Mesothelial cell of epicardium (in vitro differentiated cells): ENCODE measurements at places on chromosomes 3 and 15.

- no peak for DNase-seq
Measured at GRCh38 chr3:176590722-176591121, 606.6 kb downstream of the TBL1XR1 start.

DNA sequence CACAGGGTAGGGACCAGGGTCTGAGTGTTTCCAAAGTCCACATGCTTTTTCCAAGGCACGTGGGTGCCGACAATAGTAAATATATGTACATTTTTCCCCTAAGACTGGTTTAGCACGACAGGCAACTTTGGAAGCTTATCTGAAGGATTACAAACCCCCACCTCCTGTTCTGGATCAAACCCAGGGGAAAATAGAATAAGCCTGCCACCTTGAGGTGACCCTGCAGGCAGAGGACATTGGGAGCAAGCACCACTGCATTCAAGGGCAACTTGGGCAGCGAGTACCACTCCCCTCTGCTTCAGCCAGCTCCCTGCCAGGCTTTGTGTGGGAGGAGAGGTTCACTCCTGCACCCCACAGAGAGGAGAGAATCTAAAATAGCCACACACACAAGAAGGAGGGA lies 44.8 kb downstream of the KBTBD12 start:
- no peak for DNase-seq

DNA sequence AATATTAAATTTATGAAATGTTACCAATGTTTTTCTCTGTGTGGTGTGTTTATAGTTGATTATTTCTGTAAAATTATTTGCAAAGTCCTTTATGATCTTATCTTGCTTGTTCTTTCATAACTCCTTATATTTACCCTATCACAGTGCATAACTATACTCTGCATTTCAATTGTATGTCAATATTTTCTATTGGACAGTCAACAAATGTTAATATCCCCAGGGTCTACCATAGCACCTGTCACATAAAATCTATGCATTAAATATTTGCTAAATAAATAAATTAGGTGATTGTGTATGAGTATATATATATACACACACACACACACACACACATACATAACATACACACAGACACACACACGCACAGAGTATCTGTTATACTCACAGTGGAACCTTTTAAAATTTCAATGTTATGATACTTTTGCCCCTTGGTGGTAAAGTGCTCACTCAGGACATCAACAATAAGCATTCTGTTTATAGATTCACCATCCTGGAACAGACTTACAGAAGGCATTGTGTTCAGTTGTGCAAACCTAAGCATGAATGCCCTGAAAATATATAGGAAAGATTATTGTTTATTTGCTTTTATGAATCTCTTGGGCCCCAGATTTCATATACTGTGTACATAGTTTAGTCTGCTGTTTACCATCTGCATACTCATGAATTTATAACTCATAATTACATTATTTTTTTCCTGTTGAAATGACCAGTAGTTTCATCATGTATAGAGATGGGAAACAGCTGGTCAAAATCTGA lies 443.7 kb downstream of the EPHA6 start:
- no peak for DNase-seq

DNA sequence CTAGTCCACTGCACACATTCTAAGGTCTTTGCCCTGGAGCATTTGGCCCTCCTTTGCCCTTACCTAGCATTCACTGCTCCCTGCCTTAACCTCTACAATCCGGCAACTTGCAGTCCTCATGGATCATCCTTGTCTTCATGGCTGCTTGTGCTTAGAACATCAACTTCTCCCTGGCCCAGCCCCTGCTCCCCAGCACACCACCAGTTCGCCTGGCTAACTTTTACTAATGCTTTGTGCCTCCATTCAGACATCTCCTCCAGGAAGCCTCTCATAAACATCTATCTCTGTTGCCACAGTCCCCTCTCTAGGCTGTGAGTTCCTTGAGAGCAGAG lies 57.1 kb downstream of the AAGAB start:
- DNase-seq = no peak

GRCh38 chr3:157436583-157437291 lies at the start of gene PTX3:
PTX3 (plus strand) TSS chr3:157436850; CDS start chr3:157436934, 84 bp downstream.
- no peak for DNase-seq

DNA sequence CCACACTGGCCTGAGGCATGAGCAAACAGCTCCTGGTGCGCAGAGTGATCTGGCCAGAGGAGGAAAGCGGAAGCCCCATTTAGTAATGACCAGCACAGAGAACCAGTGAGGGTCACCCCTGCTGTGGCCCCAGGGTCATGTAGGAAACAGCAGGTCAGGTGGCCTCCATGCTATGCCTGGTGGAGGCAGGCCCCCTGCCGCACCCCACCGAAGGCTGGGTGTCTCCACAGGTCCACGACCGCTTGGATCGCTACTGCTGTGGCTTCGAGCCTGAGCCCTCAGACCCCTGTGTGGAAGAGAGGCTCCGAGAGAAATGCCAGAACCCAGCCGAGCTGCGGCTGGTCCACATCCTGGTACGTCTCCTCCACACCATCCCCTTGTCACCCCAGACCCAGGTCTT lies 52.6 kb downstream of the POMGNT2 start:
- no peak for DNase-seq

DNA sequence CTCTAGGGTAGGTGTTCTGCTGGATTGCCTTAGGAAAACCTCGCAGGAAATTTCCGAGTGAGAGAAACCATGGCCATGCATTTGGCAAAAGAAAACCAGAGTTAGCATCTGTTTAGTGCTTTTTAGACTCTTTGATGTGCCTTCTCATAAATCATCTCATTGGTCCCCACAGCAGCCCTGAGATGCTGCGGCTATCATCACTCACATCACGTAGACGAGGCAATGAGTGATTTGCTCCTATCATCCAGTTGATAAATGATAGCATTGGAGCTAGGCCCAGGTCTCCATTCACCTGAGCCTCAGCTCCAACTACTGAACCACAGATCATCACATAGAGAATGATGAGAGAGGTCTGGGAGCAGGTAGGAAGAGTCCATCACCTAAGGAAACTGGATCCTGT lies 111.1 kb downstream of the PDCD6IP start:
- no peak for DNase-seq

GRCh38 chr15:91235376-91235775 lies 135.3 kb downstream of the SV2B start:
- no peak for DNase-seq

DNA sequence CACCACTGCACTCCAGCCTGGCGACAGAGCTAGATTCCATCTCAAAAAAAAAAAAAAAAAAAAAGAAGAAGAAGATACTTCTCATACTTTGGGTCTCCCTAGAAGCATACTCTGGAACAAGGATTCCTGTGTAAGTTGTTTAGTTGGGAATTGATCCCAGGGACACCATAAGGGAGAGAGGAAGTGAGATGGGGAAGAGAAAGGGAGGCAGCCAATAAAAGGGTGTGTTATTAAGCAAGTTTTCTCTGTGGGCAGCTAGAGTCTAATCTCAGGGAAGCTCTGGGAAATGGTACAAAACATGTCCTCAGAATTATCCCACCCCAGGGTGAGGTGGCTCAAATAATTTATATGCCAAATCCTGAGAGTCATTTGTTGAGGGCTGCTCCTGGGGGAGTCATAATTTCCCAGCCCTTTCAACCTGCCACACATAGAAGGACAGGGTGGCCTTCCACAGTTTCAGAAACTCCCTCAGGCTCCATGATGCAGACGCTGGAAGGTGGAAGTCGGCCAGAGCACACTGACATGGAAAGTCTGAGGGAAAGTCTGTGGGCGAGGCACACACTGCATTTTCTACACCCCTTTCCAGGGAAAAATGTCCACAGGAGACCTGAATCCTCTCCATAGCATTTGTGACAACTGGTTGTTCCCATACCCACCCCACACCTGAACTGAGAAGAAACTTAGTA lies 86.4 kb upstream of the SLC4A7 start:
- no peak for DNase-seq

GRCh38 chr3:177426878-177427495 lies 229.7 kb upstream of the TBL1XR1 start:
- no peak for DNase-seq

- DNase-seq = no peak
Measured at GRCh38 chr15:38696109-38696727, 131.6 kb upstream of the RASGRP1 start.

GRCh38 chr15:85726454-85726853 lies 68.3 kb downstream of the KLHL25 start:
- DNase-seq = no peak

DNA sequence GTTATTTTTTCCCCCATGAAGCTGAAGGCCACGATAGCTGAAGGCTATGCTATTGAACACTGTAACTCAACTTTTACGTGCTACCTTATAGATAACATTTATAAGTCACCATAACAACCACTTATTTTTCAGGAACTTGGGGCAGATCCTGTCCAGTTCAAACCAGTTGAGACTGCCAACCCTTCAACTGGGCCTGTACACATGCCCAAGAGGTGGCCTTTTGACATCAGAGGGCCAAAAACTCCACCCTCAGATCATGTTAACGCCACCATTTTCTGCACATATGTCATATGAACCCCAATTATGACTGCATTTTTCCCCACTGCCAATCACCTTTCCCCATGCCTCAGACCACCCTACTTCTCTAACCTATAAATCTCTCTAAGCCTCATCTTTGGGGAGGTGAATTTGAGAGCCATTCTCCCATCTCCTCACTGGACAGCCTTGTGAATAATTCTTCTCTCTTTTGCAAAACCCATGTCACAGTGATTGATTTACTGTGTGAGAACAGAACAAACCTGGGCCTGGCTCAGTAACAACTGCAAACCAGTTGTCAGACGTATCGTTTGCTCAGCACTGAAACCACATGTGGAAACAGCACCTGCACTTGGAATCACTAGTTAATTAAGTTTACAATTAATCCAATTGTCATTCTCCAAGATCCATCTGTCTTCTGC lies 42.5 kb downstream of the ZNF445 start:
- no peak for DNase-seq

DNA sequence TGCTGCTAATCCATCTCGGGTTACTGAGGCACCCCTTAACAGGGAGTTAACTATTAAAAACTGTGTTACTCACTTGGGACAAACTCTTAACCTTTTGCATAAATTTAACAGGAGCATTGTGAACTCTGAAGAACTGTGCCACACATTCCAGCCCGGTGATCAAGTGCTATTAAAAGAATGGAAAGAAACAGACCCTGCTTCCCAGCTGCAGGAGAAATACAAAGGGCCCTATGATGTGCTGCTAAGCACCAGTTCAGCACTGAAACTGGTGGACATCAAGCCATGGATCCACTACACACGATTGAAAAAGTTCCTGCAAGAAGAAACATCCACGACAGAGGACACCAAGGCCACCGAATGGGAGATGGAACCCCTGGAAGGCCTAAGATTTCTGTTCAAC lies 114.7 kb upstream of the PLCL2 start:
- no peak for DNase-seq

GRCh38 chr15:85479071-85479647 lies 98.8 kb downstream of the AKAP13 start:
- no peak for DNase-seq

DNA sequence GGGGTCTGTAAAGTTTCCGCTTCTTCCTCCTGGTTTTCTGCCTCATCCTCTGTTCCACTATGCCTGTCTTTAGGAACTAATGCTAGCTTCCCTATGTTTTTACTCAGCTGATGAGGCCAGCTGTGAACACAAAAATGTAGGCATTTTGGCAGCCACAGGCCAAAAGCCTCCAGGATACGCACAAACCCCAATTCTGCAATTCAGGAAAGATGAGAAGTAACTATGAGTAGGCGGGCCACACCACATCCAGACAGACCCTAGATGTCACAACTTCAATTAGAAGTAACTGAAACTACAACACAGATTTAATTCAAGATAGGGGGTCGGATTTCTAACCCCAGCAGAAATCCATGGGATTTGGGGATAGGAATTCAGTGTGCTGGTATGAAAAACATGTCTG lies 11.9 kb downstream of the CA12 start:
- no peak for DNase-seq

DNA sequence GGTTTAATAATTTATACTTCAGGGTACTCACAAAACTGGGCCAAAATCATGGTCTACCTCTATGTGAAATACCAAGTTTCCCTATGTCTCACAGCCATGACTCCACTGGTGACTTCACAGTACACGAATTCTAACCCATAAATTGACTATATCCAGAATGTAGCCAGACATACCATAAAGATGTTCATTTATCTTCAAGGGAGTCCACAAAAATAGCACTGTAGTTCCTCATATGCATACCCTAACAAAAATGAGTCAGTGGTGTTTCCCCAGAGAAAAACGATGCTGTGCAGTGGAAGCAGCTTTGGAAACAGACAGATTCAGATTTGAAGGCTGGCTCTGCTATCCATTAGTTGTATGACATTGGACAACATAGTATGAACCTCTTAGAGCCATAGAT lies 438.8 kb downstream of the FHIT start:
- no peak for DNase-seq

- no peak for DNase-seq
Measured at GRCh38 chr3:44021651-44022594, 219.8 kb upstream of the TOPAZ1 start.

DNA sequence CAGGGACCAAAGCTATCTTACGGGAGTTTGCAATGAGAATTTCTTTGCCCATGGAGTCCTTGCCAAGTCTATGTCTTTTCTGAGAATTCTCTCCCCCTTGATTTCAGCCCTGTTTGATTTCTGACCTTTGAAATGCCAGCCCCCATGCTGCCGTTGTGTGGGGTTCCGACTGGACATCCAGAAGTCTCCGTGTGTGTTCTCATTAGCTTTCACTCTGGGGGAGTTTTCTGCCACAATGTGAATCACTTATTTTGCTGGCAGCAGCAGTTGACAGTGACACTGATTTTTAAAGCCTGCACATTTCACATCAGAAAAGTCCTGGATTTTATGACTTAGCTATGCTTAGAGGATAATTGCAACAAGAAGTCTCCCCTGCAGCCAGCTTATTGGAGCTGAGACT lies 98.4 kb upstream of the CTDSPL start:
- no peak for DNase-seq

- no peak for DNase-seq
Measured at GRCh38 chr3:117104381-117104780, 394.8 kb downstream of the TUSC7 start.
